EL (cell line): ENCODE measurements at places on chromosomes 13 and 19.
A peak's percentile ranks its signal among the peaks of the same experiment; 100 is the strongest.

- DNase-seq: no peak
Measured at GRCh38 chr13:93984876-93985275, 494.6 kb downstream of the DCT start.

DNA sequence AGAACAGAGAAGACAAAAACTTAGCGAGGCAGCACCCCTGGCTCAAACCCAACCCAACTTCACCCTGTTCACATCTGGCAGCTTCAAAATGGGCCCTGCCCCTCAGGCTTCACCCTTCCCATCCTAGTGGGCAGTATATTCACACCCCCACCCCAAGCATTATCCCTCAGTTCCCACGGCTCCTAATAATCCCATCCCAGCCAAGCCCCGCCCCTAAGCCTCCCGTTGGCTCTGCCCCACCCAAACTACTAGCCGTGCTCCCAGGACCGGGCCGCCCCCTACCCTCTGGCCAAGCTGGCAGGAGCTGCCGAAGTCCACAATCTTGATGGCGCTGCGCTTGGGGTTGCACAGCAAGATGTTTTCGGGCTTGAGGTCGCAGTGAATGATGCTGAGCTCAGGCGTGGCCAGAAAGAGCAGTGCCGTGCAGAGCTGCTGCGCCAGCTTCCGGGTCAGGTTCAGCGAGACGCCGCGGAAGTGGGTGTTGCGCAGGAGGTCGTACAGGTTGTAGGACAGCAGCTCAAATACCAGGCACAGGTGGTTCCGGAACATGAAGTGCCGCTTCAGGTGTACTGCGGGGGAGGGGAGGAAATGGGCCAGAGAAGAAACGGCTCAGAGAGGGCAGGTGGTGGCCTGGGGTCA lies 5.8 kb downstream of the DYRK1B start:
- DNase-seq: no peak

DNA sequence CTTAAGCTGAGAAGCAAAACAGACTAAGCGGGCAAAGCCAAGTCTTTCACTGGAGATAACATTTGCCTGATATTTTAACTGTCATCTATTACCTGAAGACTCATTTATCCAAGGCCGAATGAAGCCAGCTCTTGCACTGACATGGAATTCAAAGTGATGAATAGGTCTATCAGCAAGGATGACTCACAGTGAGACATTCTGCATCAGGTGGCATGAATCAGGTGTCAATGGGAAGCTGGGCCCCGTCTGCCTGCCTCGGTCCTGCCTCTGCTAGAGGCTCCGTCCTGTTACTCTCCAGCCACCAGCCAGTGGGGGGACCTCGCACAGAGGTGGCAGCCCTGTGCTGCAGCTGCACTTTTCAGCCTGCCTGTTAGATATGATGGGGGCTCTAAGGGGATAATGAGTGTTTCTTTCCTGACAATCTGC lies 23.5 kb downstream of the STARD13 start:
- no peak for DNase-seq

DNA sequence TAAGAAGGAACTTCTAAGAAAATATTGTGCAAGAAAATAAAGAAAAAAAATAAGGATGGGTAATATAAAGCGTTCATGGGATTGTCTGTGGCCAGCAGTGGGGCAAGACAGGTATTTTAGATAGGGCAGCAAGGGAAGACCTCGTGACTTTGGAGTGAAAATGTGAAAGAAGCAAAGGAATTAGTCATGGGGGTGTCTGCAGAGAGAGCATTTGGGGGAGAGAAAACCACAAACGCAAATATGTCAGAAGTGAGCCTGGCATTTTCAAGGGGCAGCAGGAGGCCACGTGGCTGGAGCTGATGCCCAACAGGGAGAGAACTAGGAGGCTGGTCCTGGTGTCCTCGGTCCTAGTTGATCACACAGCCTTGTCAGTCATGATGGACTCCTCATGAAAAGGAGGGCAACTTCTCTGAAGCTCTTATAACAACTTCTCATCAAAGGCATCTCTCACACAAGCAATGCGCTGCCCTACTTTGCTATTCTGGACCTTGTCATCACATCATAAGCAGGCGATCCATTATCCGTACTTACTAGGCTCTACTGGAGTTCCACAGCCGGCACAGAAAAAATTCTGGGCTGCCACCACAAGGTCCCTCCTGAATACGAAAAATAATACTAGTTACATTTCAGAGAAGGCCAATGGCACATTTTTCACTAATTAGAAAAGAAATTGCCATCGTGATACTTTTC lies 31.0 kb downstream of the RUBCNL start:
- peak; percentile 62 for DNase-seq

GRCh38 chr19:40831502-40832430 lies 18.5 kb downstream of the CYP2A6 start:
- peak; percentile 96 for DNase-seq

GRCh38 chr19:29098863-29099481 lies 114.0 kb downstream of the UQCRFS1 start:
- DNase-seq: peak; percentile 84

DNA sequence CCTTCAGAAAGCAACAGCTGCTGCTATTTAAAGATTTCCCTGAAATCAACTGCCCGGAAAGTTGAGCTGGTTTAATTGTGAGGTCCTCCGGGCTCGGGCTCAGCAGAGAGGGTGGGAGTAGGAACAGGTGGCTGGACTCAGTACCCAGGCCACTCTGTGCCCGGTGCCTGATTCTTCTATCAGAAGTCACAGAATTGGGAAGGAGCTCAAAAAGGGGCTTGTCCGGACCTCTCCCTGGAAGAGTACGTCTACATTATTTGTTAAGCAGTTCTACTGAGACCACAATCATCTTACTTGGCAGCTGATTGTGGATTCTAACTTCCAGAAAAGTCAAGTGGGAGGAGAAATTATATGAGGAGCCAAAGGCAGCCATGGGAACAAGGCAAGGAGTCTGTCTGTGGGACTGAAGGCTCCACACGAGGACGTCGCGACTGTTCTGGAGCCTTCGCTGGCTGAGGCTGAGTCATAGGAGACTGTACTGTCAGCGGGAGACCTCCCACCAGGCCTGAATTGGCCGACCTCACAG lies 91.7 kb upstream of the ANKRD10 start:
- peak; percentile 72 for DNase-seq

DNA sequence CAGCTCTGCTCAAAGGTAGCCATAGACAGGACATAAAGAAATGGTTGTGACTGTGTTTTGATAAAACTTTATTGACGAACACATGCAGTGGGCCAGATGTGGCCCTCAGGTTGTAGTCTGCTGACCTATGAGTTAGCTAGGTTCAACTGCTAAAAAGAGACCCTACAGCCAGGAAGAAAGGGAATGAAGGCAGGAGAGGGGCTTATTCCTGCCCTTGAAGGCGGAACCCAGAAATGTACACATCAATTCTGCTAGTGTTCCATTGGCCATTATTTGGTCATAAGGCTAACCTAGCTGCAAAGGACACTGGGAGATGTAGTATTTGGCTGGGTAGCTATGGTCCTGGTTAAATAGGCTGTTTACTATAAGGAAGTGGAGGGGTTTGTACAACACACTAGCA lies 18.0 kb downstream of the APBA3 start:
- DNase-seq: no peak

GRCh38 chr19:57830071-57830602 lies at the start of gene ZNF587B:
Gene ZNF587B (plus strand): TSS chr19:57830299. CDS start chr19:57830529, 230 bp downstream.
- peak; percentile 83 for DNase-seq

- peak; percentile 97 for DNase-seq
Measured at GRCh38 chr13:50123862-50124535, 108.8 kb downstream of the KCNRG start.

GRCh38 chr13:74761801-74762757 lies 627.9 kb upstream of the KLF12 start:
- DNase-seq: peak; percentile 13

GRCh38 chr19:38736413-38737280 lies 7.6 kb downstream of the CAPN12 start:
- DNase-seq: peak; percentile 52

GRCh38 chr13:110766671-110767430 lies 53.4 kb downstream of the ING1 start:
- DNase-seq: no peak

- no peak for DNase-seq
Measured at GRCh38 chr13:48505597-48506091, 27.2 kb downstream of the RCBTB2 start.

- no peak for DNase-seq
Measured at GRCh38 chr13:40017662-40018262, 362.3 kb downstream of the COG6 start.

DNA sequence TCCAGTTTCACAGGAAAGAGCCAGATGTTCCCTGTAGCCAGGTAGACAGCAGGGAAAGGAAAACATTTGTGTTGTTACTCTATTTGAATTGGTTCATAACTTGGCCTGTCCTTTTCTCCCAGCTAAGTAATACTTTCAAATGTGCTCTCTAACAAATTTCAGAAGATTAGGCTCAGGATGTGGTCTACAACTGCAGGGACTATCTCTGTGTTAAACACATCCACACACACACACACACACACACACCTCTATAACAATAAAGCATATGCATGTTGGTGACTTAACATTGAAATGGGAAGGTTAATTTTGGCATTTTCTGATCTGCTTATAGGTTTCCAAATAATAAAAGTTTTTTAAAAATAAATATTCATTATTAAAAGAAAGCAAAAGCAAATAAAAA lies 316.0 kb upstream of the ARGLU1 start:
- DNase-seq: no peak

GRCh38 chr19:58406818-58407657 lies 1.4 kb upstream of the ZNF584 start:
- no peak for DNase-seq

DNA sequence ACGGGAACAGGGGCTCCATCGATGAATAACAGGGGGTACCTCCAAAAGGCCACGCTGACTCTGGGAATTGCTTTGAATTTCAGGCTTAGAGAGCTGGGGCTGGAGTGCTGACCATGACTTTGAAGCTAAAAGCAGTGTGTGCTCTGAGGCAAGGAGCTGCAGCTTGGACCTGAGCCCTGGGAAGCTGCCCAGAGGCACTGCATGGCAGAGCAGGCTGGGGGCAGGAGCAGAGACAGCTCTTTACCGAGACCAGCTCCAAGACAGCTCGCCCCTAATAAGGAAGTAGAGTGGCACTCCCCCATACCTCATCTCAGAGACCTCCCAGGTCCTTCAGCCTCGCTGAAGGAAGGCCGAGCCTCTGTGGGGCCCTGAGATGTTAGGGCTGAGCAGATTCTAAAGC lies 200.2 kb downstream of the COL4A1 start:
- no peak for DNase-seq

GRCh38 chr13:23777575-23777870 lies 111.7 kb downstream of the MIPEP start:
- DNase-seq: no peak

- DNase-seq: no peak
Measured at GRCh38 chr13:92379371-92379770, 847.2 kb upstream of the GPC6 start.

DNA sequence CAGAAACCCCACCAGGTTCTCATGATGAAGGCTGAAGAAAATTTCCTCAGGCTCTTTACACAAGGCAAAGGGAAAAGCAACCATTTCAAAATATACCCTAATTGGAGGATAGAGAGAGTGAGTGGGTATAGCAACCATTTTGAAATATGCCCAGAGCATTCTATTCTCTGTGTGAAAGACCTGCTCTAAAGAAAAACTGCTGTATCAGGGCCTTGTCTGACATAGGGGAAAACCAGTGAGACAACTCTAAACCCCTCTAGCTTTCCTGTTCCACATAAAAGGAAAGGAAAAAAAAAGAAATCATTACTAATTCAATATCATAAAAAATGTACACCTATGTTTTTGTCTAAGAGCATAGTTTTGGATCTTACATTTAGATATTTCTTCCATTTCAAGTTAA lies 42.3 kb downstream of the TPTE2 start:
- no peak for DNase-seq

DNA sequence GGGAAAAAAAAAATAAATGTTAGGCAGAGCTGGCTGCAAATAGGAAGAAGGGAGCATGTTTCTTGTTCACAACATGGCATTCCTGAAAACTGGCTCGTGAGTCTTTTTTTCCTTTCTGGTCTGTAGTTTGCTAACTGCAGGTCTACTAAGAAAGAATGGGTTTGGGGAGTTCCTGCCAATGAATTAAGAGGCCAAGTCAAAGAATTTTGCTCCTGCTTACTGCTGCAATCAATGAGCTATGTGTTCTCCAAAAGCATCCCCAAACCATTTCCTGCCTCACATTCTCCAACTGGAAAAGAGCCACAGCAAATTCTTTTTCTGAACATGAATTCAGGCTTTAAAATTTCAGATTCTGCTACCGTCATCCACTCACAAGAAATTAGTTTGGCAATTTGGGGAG lies 88.6 kb downstream of the DCT start:
- no peak for DNase-seq

DNA sequence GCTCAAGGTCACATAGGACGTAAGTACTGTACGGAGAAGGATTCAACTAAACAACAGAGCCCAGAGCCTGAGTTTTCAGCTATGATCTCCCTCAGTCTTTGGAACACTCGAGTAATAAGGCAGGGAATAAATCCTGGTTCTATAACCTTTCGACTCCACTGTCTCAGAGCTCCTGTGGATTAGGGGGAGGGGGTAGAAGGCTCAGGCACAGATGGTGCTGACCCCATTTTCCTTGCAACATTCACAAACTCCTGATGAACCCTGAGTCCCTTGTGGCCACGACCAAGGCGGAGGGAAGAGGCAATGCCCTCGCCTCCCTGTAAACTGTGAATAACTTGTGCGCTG lies 21.4 kb downstream of the NOVA2 start:
- no peak for DNase-seq

DNA sequence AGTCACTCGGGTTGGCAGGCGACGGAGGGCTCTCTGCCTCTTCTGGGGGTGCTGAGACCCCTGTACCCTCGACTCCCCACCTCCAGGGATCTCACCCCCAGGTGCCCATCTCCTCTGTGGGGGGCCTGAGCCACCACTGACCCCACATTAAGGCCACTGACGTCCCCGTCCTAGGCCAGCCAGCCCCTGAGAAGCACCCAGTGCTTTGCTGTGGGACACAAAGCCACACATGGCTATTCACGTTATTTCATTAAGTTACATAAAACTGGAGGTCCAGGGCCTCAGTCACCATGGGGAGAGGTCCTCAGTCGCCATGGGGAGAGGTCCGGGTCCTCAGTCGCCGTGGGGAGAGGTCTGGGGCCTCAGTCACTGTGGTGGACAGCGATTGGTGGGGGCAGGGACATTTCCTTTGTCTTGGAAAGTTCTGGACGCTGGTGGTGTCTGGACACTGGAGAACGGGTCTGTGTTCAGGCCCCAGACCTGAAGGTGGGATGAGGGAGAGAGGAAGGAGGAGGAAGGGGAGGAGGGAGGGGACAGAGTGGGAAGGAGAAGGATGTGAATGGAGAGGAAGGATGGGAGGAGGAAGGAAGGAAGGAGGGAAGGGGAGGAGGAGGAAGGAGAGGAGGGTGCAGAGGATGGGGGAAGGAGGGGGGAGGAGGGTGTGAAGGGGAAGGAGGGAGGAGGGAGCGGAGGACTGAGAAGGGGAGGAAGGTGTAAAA lies 3.9 kb upstream of the EFNA2 start:
- DNase-seq: no peak

GRCh38 chr13:96130818-96131340 lies 41.0 kb downstream of the HS6ST3 start:
- DNase-seq: no peak
